Renal cortical epithelial cell (primary cell): ENCODE measurements at places on chromosomes 6 and 20. TPM values are rescaled to one million over a fixed set of nuclear protein-coding genes. Genes with fewer than 3 reads are reported as not detected.

The THBS2 gene
- total RNA-seq = 6.5 and 23.6 TPM in 2 replicates

The SLC17A1 gene
- total RNA-seq = 7.6 and 18.4 TPM in 2 replicates

The LTB gene
- 7.0 and 35.1 TPM in 2 replicates for total RNA-seq

The EPPIN gene
- total RNA-seq = not detected in 2 replicates

The SLC17A2 gene
- total RNA-seq = 0.30 TPM in 1 of 2 replicates, not detected in the other

The LKAAEAR1 gene
- total RNA-seq = not detected in 2 replicates

The WFDC10B gene
- total RNA-seq = not detected in 2 replicates
